ENCODE measurements at places on chromosomes 4 and X.

DNA sequence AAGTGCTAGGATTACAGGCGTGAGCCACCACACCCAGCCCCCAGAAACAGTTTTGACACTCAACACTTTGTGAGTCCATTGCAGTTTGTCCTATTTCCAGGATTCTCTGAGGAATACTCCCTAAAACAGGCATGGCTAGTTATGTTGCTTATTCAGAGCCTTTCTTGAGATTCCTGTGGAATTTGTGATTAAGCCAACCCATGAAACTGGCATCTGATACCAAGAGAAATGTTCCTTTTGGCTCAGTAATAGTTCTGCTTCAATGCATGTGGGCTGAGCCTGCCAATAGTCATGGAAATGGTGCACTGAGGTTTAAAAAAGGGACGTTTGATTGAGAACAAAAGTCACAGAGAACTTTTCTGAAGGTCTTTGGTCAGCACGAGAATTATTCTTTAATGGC lies 241.7 kb downstream of the PPP1R2C start:
- H3K4me3 ChIP-seq = no peak overlapping the region
- H3K27me3 ChIP-seq = no peaks in the 10 kb centered on the region
- H3K36me3 ChIP-seq = no peaks in the 10 kb centered on the region
- H3K27ac ChIP-seq = no peak overlapping the region
- DNase-seq = no peak

- H3K36me3 ChIP-seq = no peaks in the 10 kb centered on the region
- H3K4me3 ChIP-seq = no peak overlapping the region
- no peak overlapping the region for H3K27ac ChIP-seq
Observed at GRCh38 chrX:17833954-17834353, 27.1 kb downstream of the RAI2 start.

- no peaks in the 10 kb centered on the region for H3K4me1 ChIP-seq
- no peak overlapping the region for H3K4me3 ChIP-seq
- H3K27ac ChIP-seq = no peak overlapping the region
Observed at GRCh38 chrX:114028907-114029662, 554.8 kb upstream of the HTR2C start.

GRCh38 chr4:146525754-146526153 lies 4.0 kb upstream of the SLC10A7 start:
- H3K4me1 ChIP-seq = no peaks in the 10 kb centered on the region
- H3K27ac ChIP-seq = no peak overlapping the region
- no peaks in the 10 kb centered on the region for H3K36me3 ChIP-seq
- H3K4me3 ChIP-seq = no peak overlapping the region

DNA sequence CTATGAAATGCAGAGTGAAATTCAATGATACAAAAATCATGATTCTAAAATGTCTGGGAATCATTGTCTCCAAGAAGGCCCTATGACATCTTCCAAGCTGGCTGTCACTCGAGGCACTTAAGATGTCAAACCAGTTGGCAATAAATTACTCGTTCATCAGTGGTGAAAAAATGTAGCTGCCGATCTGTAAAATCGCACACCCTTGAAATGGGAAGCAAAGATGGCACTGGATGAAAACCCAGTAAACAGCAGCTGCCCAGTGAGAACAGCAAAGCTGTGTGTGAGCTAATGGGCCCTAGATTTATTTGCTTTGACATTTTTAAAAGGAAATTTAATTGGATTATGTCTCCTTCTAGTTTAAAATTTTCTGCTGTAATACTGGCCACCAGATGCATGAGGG lies 181.9 kb upstream of the NDP start:
- H3K4me1 ChIP-seq = no peaks in the 10 kb centered on the region
- H3K4me3 ChIP-seq = no peak overlapping the region
- H3K27ac ChIP-seq = no peak overlapping the region
- H3K27me3 ChIP-seq = no peaks in the 10 kb centered on the region
- DNase-seq = no peak

DNA sequence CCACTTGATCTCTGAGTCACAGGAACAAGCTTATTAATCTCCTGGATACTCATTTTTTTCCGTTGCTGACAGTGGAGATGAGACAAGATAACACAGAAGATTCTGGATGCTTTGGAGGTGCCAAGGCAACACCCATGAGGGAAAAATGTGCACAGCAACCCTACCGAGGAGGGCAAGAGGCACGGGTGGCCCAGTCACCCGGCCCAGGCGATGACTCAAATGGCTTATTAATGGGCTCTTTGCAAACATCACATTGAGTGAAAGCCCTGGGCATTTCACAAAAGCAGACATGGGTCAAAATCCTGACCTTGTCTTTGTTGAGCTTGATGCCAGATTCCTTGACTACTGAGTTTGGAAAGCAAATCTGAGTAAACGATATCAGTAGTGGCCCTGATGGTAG lies 315.1 kb downstream of the STK32B start:
- DNase-seq = no peak
- H3K4me3 ChIP-seq = no peak overlapping the region
- H3K27me3 ChIP-seq = no peaks in the 10 kb centered on the region
- 0 out of 2 replicates have a peak, but pooled peaks cover 6% of the 10 kb centered on the region for H3K4me1 ChIP-seq
- H3K36me3 ChIP-seq = no peaks in the 10 kb centered on the region

DNA sequence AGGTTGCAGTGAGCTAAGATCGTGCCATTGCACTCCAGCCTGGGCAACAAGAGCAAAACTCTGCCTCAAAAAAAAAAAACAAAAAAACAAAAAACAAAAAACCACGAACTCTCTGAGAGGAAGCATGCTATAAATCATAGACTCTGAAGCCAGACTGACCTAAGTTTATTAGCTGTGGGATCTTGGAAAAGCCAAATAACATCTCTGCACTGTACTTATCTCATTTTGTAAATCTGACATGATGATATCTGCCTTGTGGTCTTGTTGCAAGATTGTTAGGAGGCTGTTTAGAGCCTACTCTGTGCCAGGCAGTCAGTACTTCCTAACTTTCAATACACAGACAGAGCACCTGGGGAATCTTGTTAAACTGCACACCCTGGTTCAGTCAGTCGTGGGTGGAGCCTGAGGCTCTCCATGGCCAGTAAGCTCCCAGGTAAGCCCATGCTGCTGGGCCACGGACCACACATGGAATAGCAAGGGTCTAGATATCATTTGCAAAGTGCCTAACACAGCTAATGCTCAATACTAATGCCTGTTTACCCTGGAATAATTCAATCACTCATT lies 107.6 kb upstream of the SMIM10 start:
- DNase-seq = no peak
- no peak overlapping the region for H3K4me3 ChIP-seq
- no peak overlapping the region for H3K27ac ChIP-seq

- no peak for DNase-seq
- H3K27me3 ChIP-seq = no peaks in the 10 kb centered on the region
- no peaks in the 10 kb centered on the region for H3K36me3 ChIP-seq
- H3K4me3 ChIP-seq = no peak overlapping the region
- H3K27ac ChIP-seq = no peak overlapping the region
- 0 out of 2 replicates have a peak, but pooled peaks cover 3% of the 10 kb centered on the region for H3K4me1 ChIP-seq
Observed at GRCh38 chrX:53483838-53484405, 49.8 kb upstream of the HSD17B10 start.

- no peak overlapping the region for H3K27ac ChIP-seq
- no peak overlapping the region for H3K4me3 ChIP-seq
- H3K27me3 ChIP-seq = no peaks in the 10 kb centered on the region
Observed at GRCh38 chr4:26719954-26720552, 136.2 kb downstream of the TBC1D19 start.

- DNase-seq = no peak
- peaks cover 73% of the 10 kb centered on the region for H3K27me3 ChIP-seq
- no peaks in the 10 kb centered on the region for H3K4me1 ChIP-seq
- no peak overlapping the region for H3K27ac ChIP-seq
Observed at GRCh38 chr4:8617486-8618040, 25.0 kb downstream of the CPZ start.

GRCh38 chrX:19563327-19563726 lies 48.0 kb upstream of the MAP3K15 start:
- H3K27me3 ChIP-seq = no peaks in the 10 kb centered on the region
- H3K36me3 ChIP-seq = no peaks in the 10 kb centered on the region
- H3K27ac ChIP-seq = no peak overlapping the region
- H3K4me1 ChIP-seq = peaks cover 18% of the 10 kb centered on the region

DNA sequence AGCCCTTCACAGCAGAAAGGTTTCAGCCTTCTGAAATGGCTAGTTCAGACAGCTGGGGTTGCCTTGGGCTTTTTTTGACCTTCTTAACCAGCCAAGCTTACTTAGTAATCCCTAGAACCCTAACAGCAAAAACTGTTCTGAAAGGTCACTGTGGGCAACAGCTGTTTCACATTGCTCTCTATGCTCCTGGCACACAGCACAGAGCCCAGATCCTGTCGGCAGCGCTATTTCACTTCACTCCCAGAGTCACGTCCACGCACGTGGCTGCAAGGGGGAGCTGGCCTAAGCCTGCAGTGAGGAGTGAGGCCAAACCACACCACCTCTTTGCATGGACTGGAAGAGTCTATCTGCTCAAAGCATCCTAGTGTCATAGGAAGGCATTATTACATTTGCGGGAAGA lies 32.0 kb upstream of the STS start:
- H3K4me1 ChIP-seq = peaks cover 17% of the 10 kb centered on the region
- no peak overlapping the region for H3K27ac ChIP-seq
- H3K36me3 ChIP-seq = no peaks in the 10 kb centered on the region
- no peaks in the 10 kb centered on the region for H3K27me3 ChIP-seq
- no peak overlapping the region for H3K4me3 ChIP-seq

- no peaks in the 10 kb centered on the region for H3K36me3 ChIP-seq
- H3K4me3 ChIP-seq = no peak overlapping the region
- H3K27ac ChIP-seq = no peak overlapping the region
- H3K27me3 ChIP-seq = no peaks in the 10 kb centered on the region
- peaks cover 3% of the 10 kb centered on the region for H3K4me1 ChIP-seq
Observed at GRCh38 chr4:52071791-52072546, 20.9 kb downstream of the SPATA18 start.

GRCh38 chr4:93751411-93751810 lies 77.1 kb upstream of the ATOH1 start:
- no peaks in the 10 kb centered on the region for H3K27me3 ChIP-seq
- H3K4me3 ChIP-seq = no peak overlapping the region
- no peaks in the 10 kb centered on the region for H3K36me3 ChIP-seq
- H3K27ac ChIP-seq = no peak overlapping the region
- DNase-seq = no peak

GRCh38 chr4:1646690-1647089 lies 37.4 kb downstream of the FAM53A start:
- H3K27ac ChIP-seq = no peak overlapping the region
- no peaks in the 10 kb centered on the region for H3K4me1 ChIP-seq
- DNase-seq = no peak
- no peak overlapping the region for H3K4me3 ChIP-seq

GRCh38 chr4:71694961-71695360 lies 88.9 kb downstream of the GC start:
- H3K27me3 ChIP-seq = no peaks in the 10 kb centered on the region
- DNase-seq = no peak

GRCh38 chr4:80196922-80197573 lies at the start of gene PRDM8:
Gene PRDM8 (plus strand): TSS chr4:80197503. CDS start chr4:80200081, 2,578 bp downstream.
- no peaks in the 10 kb centered on the region for H3K4me1 ChIP-seq
- H3K27ac ChIP-seq = no peak within 1 kb of the TSS
- no peak for DNase-seq
- H3K4me3 ChIP-seq = peak within 1 kb of the TSS; percentile 37
- H3K36me3 ChIP-seq = no peaks in the 10 kb centered on the region

DNA sequence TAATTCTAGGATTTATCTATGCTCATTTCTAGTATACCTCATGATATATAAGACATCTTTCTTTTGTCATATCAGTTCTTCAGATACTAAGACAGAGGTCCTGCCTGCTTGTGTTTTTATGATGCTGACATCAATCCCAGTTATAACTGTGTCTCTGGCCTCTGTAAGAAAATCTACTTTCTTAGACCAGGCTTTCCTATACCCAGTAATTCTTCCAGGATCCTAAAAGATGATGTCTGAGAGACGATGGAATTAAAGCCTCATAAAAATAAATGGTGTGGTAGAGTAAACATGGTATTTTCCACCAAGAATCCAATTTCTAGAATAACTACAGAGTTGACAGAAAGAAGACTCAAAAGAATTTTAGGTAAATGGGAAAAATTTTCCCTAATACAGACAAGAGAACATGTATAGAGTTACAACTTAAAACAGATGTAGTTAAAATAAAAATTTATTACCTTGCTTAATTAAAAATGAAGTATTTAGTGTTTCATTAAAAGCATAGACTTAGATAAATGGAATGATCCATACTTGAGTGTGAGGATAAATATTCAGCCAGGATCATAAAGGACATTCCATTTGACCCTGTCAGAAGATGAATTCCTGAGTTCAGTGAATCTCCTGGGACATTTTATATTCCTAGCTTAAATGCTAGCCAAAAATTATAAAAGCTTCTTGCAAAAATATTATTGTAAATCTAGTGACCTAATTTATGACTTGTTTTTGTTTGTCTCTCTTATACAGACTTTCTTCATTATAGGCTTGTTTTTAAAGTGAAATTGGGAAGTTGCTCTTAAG lies 137.4 kb downstream of the PDLIM5 start:
- H3K27me3 ChIP-seq = no peaks in the 10 kb centered on the region
- no peak overlapping the region for H3K27ac ChIP-seq
- no peak for DNase-seq
- no peaks in the 10 kb centered on the region for H3K4me1 ChIP-seq
- no peak overlapping the region for H3K4me3 ChIP-seq

DNA sequence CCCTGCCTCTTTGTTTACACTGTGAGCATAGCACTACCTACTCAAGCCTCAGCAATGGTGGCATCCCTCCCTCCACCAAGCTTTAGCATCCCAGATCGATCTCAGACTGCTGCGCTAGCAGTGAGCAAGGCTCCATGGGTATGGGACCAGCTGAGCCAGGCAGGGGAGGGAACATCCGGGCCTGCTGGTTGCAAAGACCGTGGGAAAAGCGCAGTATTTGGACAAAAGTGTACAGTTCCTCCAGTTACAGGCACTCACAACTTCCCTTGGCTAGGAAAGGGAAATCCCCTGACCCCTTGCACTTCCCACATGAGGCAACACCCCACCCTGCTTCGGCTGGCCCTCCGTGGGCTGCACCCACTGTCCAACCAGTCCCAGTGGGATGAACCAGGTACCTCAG lies 26.5 kb downstream of the EGF start:
- no peaks in the 10 kb centered on the region for H3K36me3 ChIP-seq
- H3K4me3 ChIP-seq = no peak overlapping the region
- no peak overlapping the region for H3K27ac ChIP-seq

GRCh38 chr4:12242354-12242753 lies 813.7 kb upstream of the HS3ST1 start:
- H3K4me3 ChIP-seq = no peak overlapping the region
- H3K4me1 ChIP-seq = no peaks in the 10 kb centered on the region
- H3K27me3 ChIP-seq = no peaks in the 10 kb centered on the region
- H3K27ac ChIP-seq = no peak overlapping the region

DNA sequence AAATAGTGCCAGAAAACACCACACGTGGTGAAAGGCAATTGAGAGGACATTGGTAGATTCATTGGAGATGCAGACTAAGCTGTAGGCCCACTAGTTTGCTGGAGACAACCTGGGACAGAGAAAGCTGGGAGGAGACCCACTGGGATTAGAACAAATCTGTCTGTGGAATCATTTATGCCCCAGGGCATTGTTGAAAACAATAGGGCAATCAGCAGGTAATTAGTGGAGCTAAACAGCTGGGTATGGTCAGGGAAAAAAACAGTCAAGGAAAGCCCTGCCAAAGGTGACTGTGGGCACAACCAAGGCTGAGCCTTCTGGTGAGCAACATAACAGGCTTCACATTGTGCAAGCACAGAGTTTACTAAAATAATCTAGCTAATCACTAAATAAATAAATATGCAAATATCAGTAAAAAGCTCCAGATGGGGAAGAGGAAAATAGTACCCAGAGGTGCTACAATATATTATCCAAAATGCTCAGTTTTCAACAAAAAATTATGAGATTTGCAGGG lies 9.0 kb downstream of the TCEAL3 start:
- DNase-seq = no peak
- H3K27ac ChIP-seq = no peak overlapping the region
- no peak overlapping the region for H3K4me3 ChIP-seq
- H3K27me3 ChIP-seq = no peaks in the 10 kb centered on the region
- no peaks in the 10 kb centered on the region for H3K36me3 ChIP-seq

Measured in MM.1S (cell line).